B cell (primary cell): ENCODE measurements at places on chromosomes 2 and 18. TPM values are rescaled to one million over a fixed set of nuclear protein-coding genes. Genes with fewer than 3 reads are reported as not detected.

The MBP gene
- total RNA-seq = 192 and 193 TPM in 2 replicates

The SNORC gene
- total RNA-seq = 0.94 and 2.2 TPM in 2 replicates

The CTNNA2 gene
- total RNA-seq = not detected in 2 replicates

The UGT1A1 gene
- not detected in 2 replicates for total RNA-seq

The ADD2 gene
- total RNA-seq = 21.7 and 22.3 TPM in 2 replicates

The PCARE gene
- not detected in 2 replicates for total RNA-seq

The VSNL1 gene
- not detected in 2 replicates for total RNA-seq
